Common myeloid progenitor, CD34-positive (primary cell): ENCODE measurements at places on chromosomes 12 and 14.

DNA sequence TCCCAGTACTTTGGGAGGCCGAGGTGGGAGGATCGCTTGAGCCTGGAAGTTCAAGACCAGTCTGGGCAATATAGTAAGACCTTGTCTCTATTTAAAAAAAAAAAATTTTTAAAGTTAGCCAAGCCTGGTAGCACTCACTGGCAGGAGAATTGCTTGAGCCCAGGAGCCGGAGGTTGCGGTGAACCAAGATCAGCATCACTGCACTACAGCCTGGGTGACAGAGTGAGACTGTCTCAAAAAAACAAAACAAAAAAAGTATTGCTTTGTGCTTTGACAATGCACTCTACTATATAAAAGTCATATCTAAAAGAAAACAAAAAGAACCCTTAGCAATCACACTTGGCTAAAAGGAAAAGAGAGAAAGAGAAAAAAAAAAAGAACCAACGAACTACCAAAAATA lies 26.8 kb downstream of the GNPTAB start:
- H3K36me3 ChIP-seq: no peaks in the 10 kb centered on the region
- H3K27me3 ChIP-seq: no peaks in the 10 kb centered on the region
- peaks cover 4% of the 10 kb centered on the region for H3K4me1 ChIP-seq
- no peak overlapping the region for H3K4me3 ChIP-seq

GRCh38 chr12:116508145-116509121 lies 50.7 kb upstream of the MAP1LC3B2 start:
- peaks cover 13% of the 10 kb centered on the region for H3K4me1 ChIP-seq
- peak overlapping the region; percentile 73 for H3K4me3 ChIP-seq
- peak overlapping the region; percentile 34 for H3K27ac ChIP-seq
- H3K27me3 ChIP-seq: no peaks in the 10 kb centered on the region

DNA sequence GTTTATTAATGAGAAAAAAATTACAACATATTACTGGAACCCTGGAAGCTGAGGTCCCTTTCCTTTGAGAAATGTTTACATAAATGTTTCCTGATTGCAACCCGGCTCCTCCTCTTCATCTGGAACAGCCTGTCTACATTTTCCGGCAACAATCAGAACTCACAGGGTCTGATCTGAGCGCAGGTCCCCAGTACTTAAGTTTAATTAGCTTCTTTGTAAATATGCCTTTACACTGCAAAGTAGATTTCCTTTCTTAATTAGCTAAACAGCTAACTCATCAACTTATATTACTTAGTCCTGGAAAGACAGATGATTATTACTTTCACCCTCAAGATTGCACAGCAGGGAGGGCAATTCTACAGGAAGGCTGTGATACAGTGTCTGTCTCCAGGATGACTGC lies 213.0 kb downstream of the MON2 start:
- H3K36me3 ChIP-seq: peaks cover 19% of the 10 kb centered on the region
- no peak for DNase-seq
- H3K4me1 ChIP-seq: no peaks in the 10 kb centered on the region
- no peaks in the 10 kb centered on the region for H3K27me3 ChIP-seq

DNA sequence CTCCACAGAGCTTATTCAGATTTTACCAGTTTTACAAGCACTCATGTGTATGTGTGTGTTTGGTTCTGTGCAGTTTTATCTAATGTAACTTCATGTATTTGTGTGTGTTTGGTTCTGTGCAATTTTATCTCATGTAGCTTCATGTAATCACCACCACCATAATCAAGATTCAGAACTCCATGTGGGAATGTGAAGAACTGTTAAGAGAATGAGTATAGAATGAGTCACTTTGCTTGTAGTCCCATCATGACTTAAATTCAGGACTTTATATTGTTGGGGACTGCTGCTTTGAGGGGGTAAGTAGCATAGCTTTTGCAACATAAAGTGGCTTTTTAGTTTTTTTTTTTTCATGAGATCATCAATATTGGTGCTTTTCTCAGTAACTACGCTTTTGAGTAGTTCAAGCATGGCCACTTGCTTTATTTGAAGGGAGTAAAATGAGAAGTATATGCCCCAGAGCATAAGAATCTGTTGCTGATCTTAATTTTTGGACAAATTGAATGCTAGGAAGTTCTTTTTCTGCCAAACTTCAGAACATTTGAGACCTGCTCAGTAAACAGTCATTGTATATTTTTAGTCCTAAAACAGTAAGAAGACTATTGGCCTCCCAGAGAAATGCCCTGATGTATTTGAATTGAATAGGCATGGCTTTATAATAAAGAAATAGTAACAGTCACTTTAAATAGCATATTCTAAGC lies 28.8 kb downstream of the PROX2 start:
- DNase-seq: no peak
- no peak overlapping the region for H3K4me3 ChIP-seq
- H3K27me3 ChIP-seq: no peaks in the 10 kb centered on the region
- H3K36me3 ChIP-seq: no peaks in the 10 kb centered on the region
- no peak overlapping the region for H3K27ac ChIP-seq

GRCh38 chr14:77918448-77918847 lies 118.5 kb downstream of the ADCK1 start:
- no peaks in the 10 kb centered on the region for H3K36me3 ChIP-seq
- no peak overlapping the region for H3K4me3 ChIP-seq
- no peak overlapping the region for H3K27ac ChIP-seq

- no peaks in the 10 kb centered on the region for H3K36me3 ChIP-seq
- no peak for DNase-seq
- no peak overlapping the region for H3K4me3 ChIP-seq
- no peaks in the 10 kb centered on the region for H3K27me3 ChIP-seq
- no peak overlapping the region for H3K27ac ChIP-seq
- H3K4me1 ChIP-seq: no peaks in the 10 kb centered on the region
Observed at GRCh38 chr12:26246483-26247164, 51.3 kb downstream of the SSPN start.
